ENCODE measurements at places on chromosomes 2 and 18.

GRCh38 chr18:4134700-4135099, 320.4 kb downstream of the DLGAP1 start:
- DNase-seq = no peak
- H3K27ac ChIP-seq = no peak overlapping the region
- no peaks in the 10 kb centered on the region for H3K27me3 ChIP-seq
- no peak overlapping the region for H3K4me3 ChIP-seq
- no peaks in the 10 kb centered on the region for H3K36me3 ChIP-seq
- H3K4me1 ChIP-seq = no peaks in the 10 kb centered on the region

GRCh38 chr2:84875213-84875560, 5.7 kb downstream of the TRABD2A start:
- peaks cover 4% of the 10 kb centered on the region for H3K36me3 ChIP-seq
- peaks cover 78% of the 10 kb centered on the region for H3K4me1 ChIP-seq
- no peak overlapping the region for H3K4me3 ChIP-seq
- no peak for DNase-seq
- H3K27me3 ChIP-seq = no peaks in the 10 kb centered on the region

DNA sequence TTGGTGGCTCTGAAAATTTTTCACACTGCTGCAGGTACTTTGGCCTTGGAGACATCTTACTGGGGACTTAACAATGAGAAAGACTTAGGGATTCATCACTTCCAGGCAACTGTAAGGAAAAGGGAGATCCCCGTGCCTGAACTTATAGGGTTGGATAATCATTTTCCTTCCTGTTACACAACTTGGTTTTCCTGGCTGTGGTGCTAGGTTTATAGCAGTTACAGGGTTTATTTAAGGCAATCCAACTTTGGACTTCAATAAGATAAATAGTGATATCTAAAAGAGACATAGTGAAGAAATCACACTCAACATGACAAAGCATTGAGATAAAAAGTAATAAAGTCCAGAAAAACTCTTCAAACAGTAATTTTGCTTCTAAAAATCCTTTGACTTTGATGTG, 70.2 kb upstream of the RAPH1 start:
- no peak for DNase-seq
- H3K27ac ChIP-seq = no peak overlapping the region
- no peaks in the 10 kb centered on the region for H3K36me3 ChIP-seq

DNA sequence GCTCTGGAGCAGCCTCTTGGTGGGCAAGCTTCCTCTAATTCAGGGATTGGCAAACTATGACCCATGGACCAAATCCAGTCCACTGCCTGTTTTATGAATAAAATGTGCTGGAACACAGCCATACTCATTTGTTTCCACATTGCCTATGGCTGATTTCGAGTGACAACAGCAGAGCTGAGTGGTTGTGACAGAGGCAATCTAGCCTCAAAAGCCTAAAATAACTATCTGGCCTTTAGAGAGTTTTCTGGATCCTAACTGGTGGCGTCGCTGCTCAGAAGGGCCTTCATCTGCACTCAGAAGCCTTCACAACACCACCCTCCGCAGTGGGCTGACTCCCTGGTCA, 147.1 kb downstream of the CCBE1 start:
- no peak for DNase-seq
- H3K36me3 ChIP-seq = no peaks in the 10 kb centered on the region
- H3K27me3 ChIP-seq = no peaks in the 10 kb centered on the region
- H3K4me3 ChIP-seq = no peak overlapping the region
- H3K27ac ChIP-seq = no peak overlapping the region
- no peaks in the 10 kb centered on the region for H3K4me1 ChIP-seq

DNA sequence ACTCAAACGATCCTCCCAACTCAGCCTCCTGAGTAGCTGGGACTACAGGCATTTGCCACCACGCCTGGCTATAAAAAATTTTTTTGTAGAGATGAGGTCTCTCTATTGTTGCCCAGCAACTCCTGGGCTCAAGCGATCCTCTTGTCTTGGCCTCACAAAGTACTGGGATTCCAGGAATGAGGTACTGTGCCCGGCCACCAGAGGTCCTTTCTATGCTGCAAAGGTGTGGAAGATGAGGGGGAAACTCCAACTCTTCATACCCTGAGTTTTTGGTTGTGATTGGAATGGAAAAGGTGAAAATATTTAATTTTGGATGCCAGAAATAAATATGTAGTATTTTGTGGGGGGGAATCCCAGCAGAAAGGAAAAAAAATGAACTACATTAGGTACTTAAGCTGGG, 36.0 kb downstream of the MRPL33 start:
- no peaks in the 10 kb centered on the region for H3K36me3 ChIP-seq
- no peaks in the 10 kb centered on the region for H3K27me3 ChIP-seq
- H3K4me3 ChIP-seq = no peak overlapping the region
- no peak for DNase-seq
- H3K27ac ChIP-seq = no peak overlapping the region
- no peaks in the 10 kb centered on the region for H3K4me1 ChIP-seq

DNA sequence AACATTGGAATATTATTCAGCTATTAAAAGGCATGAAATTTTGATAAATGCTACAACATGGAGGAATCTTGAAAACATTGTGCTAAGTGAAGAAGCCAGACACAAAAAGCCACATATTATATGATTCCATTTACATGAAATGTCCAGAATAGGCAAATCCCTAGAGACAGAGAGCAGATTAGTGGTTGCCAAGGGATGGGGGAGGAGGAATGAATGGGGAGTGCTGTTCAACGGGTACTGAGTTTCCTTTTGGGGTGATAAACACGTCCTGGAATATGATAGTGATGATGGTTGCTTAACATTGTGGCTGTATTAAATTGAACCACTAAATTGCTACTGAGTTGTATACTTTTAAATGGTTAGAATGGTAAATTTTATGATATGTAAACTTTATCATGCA, 8.9 kb upstream of the TWSG1 start:
- no peaks in the 10 kb centered on the region for H3K4me1 ChIP-seq
- H3K27ac ChIP-seq = no peak overlapping the region
- no peak for DNase-seq
- H3K4me3 ChIP-seq = no peak overlapping the region
- H3K36me3 ChIP-seq = no peaks in the 10 kb centered on the region
- H3K27me3 ChIP-seq = no peaks in the 10 kb centered on the region

DNA sequence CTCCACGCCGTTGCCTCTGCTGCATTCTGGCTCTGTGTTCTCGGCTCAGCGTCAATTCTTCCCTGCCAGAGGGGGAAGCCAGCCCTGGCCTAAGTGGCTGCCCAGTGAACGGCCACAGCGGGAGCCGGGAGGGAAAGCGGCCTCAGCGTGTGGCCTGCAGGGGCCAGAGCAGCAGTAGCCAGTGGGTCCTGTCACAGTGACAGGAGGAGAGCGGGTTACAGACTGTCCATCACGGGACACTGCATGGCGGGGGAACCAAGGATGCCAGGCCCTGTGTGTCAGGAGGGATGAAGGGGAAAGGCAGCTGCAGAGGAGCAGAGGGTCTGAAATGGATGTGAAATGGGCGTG, 39.7 kb downstream of the PDIA6 start:
- H3K4me1 ChIP-seq = no peaks in the 10 kb centered on the region
- DNase-seq = no peak
- no peak overlapping the region for H3K27ac ChIP-seq
- no peaks in the 10 kb centered on the region for H3K36me3 ChIP-seq
- H3K4me3 ChIP-seq = no peak overlapping the region
- H3K27me3 ChIP-seq = no peaks in the 10 kb centered on the region

- no peaks in the 10 kb centered on the region for H3K4me1 ChIP-seq
- no peak overlapping the region for H3K4me3 ChIP-seq
- H3K27ac ChIP-seq = no peak overlapping the region
- H3K36me3 ChIP-seq = no peaks in the 10 kb centered on the region
- H3K27me3 ChIP-seq = no peaks in the 10 kb centered on the region
These were observed 62.9 kb downstream of the ACKR3 start for GRCh38 chr2:236632295-236633218.

- no peaks in the 10 kb centered on the region for H3K4me1 ChIP-seq
- H3K36me3 ChIP-seq = no peaks in the 10 kb centered on the region
- peak within 1 kb of the TSS; percentile 82 for H3K27ac ChIP-seq
- H3K27me3 ChIP-seq = peaks cover 10% of the 10 kb centered on the region
These were observed at the start of gene MFSD2B for GRCh38 chr2:24009680-24010476. TSS of gene MFSD2B (plus strand) at chr2:24010085. CDS start at chr2:24010097, 12 bp downstream.

DNA sequence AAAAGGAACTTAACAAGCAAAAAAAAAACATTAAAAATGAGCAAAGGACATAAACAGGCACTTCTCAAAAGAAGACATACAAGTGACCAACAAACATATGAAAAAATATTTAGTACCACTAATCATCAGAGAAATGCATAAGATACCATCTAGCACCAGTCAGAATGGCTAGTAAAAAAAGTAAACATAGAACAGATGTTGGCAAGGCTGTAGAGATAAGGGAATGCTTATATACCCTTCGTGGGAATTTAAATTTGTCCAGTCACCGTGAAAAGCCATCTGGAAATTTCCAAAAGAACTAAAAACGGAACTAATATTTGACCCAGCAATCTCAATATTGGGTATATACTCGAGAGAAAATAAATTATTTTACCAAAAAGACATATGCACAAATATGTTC, 1751.3 kb upstream of the LRRTM1 start:
- no peaks in the 10 kb centered on the region for H3K27me3 ChIP-seq
- no peak for DNase-seq
- H3K36me3 ChIP-seq = no peaks in the 10 kb centered on the region
- no peak overlapping the region for H3K27ac ChIP-seq
- H3K4me3 ChIP-seq = no peak overlapping the region

DNA sequence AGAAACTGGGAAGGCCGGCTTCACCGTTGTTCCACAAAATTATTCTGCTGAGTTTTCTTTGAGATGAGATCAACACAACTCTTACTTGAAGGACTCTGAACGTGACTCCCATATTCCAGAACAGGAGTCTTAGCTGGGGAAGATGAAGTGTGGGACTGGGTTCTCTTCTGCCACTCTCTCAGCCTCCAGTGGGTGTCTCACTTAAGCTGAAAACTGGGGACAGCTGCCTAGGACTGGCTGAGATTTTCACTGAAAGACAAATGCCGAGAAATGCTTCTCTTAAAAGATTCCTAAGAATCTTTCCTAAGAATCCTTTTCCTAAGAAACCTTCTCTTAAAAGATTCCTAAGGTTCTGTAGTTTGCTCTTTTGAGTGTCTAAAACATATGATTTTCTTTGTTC, 156.6 kb upstream of the LHCGR start:
- H3K27me3 ChIP-seq = no peaks in the 10 kb centered on the region
- no peaks in the 10 kb centered on the region for H3K36me3 ChIP-seq
- DNase-seq = no peak
- H3K4me1 ChIP-seq = no peaks in the 10 kb centered on the region

DNA sequence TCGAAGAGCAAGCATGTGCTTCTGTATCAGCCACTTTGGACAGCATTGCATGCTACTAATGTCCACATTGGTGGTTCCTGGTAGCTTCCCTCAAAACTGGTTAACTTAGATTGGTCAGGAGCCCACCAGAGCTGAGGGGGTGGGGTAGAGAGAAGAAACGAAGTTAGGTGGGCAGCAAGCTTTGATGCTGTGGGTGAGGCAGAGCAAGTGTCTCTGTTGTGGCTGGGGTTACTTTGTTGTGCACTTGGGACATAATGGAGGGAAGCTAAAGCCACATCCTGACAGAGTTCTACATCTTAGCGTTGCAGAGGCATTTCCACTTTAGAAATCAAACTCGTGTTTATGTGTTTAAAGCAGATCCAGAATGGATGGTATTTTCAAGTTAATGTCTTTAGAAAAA, 82.7 kb downstream of the FAM168B start:
- H3K27ac ChIP-seq = no peak overlapping the region
- H3K4me3 ChIP-seq = no peak overlapping the region

DNA sequence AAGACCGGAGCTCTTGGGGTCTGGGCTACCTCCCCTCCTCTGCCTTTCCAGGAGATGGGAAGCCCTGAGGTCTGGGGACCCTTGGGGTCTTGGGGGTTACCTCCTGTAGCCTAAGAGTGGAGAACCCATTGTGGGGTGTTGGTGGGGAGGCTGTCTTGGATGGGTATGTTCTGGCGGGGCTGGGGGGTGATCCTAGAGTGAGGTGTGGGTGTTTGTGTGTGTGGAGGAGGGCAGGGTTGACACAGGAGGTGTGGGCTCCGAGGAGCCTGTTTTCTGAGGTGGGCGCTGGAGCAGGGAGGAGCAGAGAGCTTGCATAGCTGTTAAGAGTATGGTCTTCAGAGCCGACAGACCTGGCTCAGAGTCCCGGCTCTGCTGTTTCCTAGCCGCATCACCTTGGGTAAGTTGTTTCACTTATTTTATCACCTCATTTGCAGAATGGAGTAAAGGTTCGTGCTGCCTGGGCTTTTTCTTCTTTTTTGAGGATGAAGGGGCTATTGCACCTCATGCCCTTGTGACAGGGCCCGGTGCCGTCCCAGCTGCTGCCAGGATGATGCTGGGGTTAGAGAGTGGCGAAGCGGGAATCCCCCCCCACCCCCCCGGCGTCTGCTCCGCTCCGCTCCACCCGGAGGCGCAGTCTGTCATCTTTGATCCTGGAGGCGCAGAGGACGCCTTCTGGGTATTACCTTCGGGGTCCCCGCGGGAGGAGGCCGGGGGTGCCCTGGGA, 17.2 kb downstream of the TET3 start:
- H3K4me1 ChIP-seq = peaks cover 43% of the 10 kb centered on the region
- peaks cover 9% of the 10 kb centered on the region for H3K36me3 ChIP-seq
- H3K27me3 ChIP-seq = no peaks in the 10 kb centered on the region
- H3K27ac ChIP-seq = no peak overlapping the region
- no peak for DNase-seq
- peak overlapping the region; percentile 35 for H3K4me3 ChIP-seq

DNA sequence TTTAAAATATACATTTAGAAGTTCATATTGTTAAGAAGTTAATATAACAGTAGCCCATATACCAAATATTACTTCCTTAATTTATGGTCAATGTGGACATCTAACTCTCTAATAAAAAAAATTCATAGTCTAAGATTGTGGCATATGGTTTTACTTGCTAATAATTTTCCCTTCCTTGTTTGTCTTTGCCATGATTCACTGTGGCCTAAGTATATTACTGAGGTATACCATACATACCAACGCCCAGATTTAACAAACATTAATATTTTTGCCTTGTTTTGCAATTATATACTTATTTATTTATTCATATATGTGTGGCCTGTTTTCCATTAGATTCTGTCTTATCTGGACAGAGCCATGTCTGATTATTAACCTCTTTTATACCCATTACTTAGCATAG, 54.6 kb upstream of the CCDC150 start:
- H3K36me3 ChIP-seq = no peaks in the 10 kb centered on the region
- no peak overlapping the region for H3K27ac ChIP-seq
- no peaks in the 10 kb centered on the region for H3K27me3 ChIP-seq
- DNase-seq = no peak

DNA sequence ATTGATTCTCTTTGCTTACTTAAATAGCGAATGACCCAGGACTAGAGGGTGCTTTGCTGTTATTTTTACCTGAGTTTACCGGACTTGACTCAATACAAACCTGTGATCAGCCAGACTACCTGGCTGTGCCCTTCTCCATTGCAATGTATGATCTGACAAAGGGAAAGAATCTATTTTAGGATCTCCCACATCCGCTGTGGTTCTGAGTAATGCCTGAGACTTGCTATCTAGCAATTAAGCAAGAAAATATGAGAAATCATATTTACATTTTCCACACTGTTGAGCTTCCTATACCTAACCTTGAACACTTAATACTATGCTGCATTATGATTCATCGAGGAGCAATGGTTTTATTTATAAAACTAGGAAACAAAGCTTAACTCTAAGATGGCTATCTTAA, 215.2 kb downstream of the RAD51AP2 start:
- H3K27me3 ChIP-seq = no peaks in the 10 kb centered on the region
- no peaks in the 10 kb centered on the region for H3K4me1 ChIP-seq
- H3K27ac ChIP-seq = no peak overlapping the region
- DNase-seq = no peak
- no peaks in the 10 kb centered on the region for H3K36me3 ChIP-seq

Measured in CD8-positive, alpha-beta memory T cell (primary cell).